ENCODE measurements at places on chromosomes 7 and 10. TPM values are rescaled to one million over a fixed set of nuclear protein-coding genes. Genes with fewer than 3 reads are reported as not detected.

The SCART1 gene
- 1.4 TPM for total RNA-seq

The PDE1C gene
- total RNA-seq = 3.2 TPM

The STEAP4 gene
- total RNA-seq = 49.3 TPM

The MRLN gene
- total RNA-seq = not detected

The CCDC172 gene
- not detected for total RNA-seq

The C10orf105 gene
- 0.29 TPM for total RNA-seq

The PLAC9 gene
- total RNA-seq = 13.4 TPM

DNA sequence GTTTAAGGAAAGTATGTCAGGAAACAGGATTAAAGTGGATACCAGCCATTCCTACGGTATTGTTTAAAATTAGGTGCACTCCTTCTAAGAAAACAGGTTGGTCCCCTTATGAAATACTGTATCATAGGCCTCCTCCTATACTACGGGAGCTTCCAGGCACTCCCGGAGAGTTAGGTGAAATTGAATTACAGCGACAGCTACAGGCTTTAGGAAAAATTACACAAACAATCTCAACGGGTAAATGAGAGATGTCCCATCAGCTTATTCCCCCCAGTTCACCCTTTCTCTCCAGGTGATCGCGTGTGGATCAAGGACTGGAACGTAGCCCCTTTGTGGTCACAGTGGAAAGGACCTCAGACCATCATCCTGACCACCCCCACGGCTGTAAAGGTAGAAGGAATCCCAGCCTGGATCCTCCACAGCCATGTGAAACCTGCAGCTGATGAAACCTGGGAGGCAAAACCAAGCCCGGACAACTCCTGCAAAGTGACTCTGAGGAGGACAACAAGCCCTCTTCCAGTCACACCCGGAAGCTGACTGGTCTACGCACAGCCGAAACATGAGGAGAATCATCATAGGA is 25.1 kb upstream of the GHITM start:
- no peak for DNase-seq

DNA sequence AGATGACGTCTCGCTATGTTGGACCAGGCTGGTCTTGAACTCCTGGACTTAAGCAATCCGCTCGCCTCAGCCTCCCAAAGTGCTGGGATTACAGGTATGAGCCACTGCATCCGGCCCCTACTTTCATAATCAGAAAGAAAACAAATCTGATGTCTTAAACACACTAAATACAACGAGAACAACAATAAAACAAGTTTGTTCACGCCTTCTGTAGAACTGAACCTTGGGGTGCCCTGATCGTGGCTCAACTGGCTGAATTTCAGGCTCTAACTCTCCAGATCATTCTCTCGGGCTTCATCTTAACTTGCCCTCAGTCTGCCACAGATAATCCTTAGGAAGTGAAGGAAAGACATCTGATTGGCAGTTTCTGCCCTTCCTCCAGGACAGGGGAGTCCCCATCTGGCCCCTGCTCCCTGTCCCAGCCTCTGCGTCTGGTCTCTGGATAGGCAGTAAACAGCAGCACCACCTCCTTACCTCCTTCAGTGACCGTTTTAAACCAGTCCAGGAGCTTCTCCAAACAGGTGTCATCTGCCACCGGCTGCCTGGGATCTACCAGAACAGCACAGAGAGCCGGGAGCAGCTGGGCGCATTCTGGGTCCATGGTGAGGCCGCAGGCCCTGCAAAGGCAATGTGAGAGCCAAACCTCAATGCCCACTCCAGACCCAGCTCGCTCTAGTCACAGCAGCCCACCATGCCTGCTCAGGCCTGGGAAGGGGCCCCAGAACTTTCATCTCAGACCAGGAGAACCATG is 1.3 kb downstream of the BRAT1 start:
- DNase-seq = no peak

DNA sequence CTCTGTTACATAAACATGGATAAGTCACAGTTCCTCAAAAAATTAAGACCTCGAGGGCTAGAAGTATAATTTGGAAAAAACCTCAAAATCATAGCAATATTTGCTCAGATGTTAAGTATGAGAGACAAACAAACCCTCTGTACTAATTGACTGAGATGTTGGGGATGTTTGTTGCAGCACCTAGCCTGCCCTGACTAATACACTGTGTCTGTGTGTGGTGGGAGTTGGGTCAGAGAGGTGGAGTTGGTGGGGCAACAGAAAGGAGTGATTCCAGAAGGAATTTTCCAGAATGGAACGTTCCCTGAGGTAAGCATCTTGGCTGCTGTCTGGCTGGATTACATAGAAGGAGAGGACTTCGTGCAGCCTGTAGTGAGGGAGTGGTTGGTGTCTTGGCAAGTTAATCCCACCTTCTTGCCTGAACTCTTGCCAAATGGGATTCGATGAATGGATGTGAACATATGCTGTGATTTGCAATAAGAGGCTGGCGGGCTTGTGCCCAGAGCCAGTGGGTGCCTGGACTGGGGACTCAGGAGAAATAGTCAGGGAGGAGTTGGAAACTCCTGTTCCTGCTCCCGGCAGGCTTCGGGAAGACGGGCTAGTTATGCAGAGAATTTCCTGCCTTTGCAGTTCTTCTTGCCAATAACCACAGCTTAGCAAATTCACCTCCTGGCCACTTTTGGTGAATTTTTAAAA is 9.3 kb upstream of the FAM180A start:
- no peak for DNase-seq

DNA sequence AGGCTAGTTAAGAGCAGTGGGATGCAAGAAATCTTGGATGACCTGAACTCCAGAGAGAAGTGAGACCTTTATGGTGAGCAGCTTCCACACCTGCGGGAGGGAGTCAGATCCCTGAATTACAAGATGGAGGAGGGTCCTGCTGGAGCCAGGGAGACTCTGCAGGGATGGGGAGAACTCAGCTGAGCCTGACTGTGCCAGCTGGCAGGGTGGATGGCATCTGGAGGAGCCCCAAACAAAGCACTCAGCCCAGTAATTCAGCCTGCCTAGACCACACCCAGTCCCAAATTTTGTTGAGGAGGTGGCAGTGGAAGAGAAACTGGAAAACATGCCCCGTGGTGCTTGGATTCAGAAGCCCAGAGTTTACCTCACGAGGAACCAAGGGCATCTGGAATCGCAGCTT is 208.2 kb downstream of the WDR11 start:
- no peak for DNase-seq

- no peak for DNase-seq
Measured at GRCh38 chr7:523347-524336, 4.0 kb upstream of the PDGFA start.

GRCh38 chr7:52473756-52474155 is 561.7 kb upstream of the POM121L12 start:
- DNase-seq = no peak

DNA sequence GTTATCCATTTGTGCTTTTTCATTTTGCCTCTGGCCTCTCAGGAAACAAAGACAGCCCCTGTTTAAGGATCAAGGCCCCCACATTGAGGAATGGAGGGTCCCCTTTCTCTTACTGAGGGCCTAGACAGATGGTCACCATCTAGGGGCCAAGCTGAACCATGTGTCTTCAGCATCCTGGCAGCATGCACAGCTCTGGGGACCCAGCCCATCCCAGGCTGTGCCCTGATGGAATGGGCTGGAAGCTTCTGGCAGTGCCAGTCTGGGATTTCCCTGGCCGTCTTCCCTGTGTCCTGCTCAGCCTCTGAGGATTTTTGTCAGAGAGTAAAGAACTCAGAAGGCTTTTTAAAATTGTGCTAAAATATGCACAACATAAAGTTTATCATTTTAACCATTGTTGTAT is 116.8 kb downstream of the ITIH5 start:
- DNase-seq = no peak

GRCh38 chr10:108462005-108462404 is 1297.5 kb upstream of the SORCS1 start:
- DNase-seq = no peak

DNA sequence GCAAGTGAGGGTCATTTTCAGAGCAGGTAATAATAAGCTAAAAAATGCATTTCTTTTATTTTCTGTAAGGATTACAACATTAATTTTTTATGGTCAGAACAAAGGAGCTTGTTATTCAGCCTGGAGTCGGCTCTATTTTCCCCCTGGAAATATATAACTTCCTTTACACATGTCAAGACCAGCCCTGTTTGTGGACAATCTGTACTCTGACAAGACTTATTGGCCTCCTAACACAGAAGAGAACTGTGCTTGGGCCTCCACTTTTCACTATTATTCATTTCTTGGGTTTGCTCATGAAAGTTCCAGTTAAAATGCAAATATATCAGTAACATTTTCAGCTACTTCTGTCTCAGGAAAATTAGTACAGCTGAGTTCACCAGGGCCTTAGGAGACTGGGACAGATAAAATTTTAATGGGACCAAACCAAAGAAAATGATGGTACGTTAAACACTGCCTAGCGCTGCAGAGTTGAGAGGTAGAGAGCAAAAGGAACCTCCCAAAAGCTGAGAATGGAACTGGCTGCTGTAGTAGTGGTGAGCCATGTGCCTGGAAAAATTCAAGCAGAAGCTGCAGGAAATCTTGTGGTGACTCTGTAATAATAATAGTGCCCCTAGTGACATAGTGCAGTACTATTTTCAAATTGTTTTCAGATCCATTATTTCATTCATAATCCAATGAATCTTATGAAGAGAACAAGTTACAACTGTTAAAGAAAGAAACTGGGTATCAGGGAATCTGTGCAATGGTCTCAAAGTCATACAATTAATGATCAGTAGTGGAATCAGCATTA is 227.2 kb upstream of the KIAA1217 start:
- DNase-seq = no peak

- no peak for DNase-seq
Measured at GRCh38 chr7:123773481-123773880, 24.7 kb upstream of the WASL start.

DNA sequence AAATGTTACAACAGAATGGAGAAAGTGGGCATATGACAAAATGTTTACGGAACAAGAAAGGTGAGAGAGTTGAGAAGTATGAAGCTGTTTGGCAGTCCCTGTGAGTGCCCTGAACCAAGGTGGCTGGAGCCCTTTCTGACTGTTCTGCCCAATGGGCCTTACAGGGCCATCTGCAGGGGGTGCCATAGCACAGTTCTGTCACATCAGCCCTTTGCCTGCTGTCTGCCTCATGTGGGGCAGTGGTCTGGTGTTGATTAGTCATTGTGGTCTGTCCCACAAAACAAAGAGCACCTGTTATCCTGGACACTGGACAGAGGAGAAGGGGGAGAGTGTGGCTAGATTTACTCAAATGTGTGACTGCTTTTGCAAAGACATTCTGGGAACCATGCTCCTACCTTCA is 51.5 kb upstream of the OSBPL3 start:
- no peak for DNase-seq

DNA sequence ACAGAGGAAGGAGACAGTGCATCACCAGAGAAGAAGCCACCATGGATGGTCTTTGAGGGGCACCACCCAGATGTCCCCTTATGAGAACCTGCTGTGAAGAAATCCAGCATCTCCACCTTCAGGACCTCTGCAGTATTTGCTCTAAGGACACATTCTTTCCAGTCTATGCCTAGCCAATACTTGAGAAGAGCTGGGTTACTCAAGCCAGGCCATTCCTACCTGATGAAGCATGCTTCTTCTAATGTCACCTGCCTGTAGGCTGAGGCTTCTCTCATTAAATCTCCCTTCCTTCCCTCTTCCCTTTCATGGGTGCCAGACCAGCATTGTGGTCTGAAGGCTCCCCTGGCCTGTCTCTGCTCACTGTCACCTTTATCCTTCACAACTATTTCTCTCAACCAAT is 654.5 kb upstream of the AUTS2 start:
- no peak for DNase-seq

DNA sequence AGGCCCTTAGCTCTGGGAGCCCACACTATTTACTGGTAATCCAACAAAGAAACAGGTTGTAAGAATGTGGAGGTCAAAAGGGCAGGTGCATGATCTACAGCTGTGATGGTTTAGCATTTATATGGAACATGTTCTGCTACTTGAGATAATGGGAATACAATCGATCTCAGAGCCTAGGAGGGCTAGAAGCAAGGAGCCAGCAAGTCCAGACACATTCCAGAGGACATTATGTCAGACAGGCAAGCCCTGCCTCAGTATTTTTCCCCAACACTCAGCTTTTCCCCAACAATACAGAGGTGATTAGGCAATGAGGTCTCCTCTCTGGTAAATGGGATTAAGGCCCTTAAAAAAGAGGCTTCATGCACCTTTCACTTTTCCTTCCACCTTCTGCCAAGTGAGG is 21.4 kb upstream of the GNAT3 start:
- DNase-seq = no peak
